Vagina (tissue), 2 donors: ENCODE measurements at places on chromosomes 5 and 9. TPM values are rescaled to one million over a fixed set of nuclear protein-coding genes. Genes with fewer than 3 reads are reported as not detected.

- H3K36me3 ChIP-seq = no peaks in the 10 kb centered on the region
- H3K27ac ChIP-seq = peak within 1 kb of the TSS; percentile 78
- H3K27me3 ChIP-seq = no peaks in the 10 kb centered on the region
Observed at GRCh38 chr5:150412319-150413175, at the start of gene CD74. CD74 (minus strand) TSS chr5:150412910; CDS start chr5:150412749, 161 bp downstream.

- H3K4me3 ChIP-seq = no peak overlapping the region
- H3K27ac ChIP-seq = no peak overlapping the region
- H3K27me3 ChIP-seq = no peaks in the 10 kb centered on the region
- H3K36me3 ChIP-seq = no peaks in the 10 kb centered on the region
- peaks cover 46% of the 10 kb centered on the region for H3K4me1 ChIP-seq
Observed at GRCh38 chr9:72945391-72945790, 7.5 kb downstream of the ALDH1A1 start.

DNA sequence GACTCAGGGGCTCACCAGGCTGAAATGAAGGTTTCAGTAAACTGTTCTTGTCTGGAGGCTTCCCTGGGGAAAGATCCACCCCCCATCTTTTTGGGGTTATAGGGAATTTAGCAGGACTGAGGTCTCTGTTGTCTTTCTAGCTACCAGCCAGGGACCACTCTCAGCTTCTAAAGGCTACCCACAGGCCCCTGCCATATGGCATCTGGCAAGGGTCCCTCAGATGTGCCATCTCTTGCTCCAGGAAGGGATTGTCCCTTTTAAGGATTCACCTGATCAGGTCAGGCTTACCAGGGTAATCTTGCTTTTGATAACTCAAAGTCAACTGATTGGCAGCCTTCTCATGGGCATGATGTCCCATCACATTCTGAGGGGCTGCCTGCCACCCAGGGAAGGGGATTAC is 65.0 kb downstream of the NSUN2 start:
- DNase-seq = no peak
- H3K4me3 ChIP-seq = no peak overlapping the region
- H3K36me3 ChIP-seq = no peaks in the 10 kb centered on the region
- no peak overlapping the region for H3K27ac ChIP-seq
- no peaks in the 10 kb centered on the region for H3K27me3 ChIP-seq

DNA sequence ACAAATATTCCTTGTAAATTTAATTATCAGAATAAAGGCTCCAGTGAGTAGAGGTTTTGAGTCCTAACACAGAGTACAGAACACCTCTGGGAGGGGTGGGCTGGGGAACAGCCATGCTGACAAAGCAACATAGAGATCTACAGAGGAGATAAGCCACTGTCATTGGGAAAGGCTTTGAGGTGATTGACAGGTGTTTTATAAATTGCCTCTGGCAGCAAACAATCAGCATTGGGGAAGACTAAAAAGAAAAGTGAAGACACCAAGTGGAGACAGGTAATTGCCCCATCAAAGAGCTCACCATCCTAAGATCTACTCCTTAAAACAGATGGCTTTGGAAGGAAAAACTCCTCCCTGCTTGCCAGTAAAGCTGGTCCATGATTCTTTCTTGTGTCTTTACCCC is 189.7 kb upstream of the TLE4 start:
- no peak overlapping the region for H3K27ac ChIP-seq
- H3K36me3 ChIP-seq = no peaks in the 10 kb centered on the region
- no peaks in the 10 kb centered on the region for H3K27me3 ChIP-seq
- H3K4me3 ChIP-seq = no peak overlapping the region
- DNase-seq = no peak

The RUSC2 gene
- total RNA-seq = 18.9 TPM

DNA sequence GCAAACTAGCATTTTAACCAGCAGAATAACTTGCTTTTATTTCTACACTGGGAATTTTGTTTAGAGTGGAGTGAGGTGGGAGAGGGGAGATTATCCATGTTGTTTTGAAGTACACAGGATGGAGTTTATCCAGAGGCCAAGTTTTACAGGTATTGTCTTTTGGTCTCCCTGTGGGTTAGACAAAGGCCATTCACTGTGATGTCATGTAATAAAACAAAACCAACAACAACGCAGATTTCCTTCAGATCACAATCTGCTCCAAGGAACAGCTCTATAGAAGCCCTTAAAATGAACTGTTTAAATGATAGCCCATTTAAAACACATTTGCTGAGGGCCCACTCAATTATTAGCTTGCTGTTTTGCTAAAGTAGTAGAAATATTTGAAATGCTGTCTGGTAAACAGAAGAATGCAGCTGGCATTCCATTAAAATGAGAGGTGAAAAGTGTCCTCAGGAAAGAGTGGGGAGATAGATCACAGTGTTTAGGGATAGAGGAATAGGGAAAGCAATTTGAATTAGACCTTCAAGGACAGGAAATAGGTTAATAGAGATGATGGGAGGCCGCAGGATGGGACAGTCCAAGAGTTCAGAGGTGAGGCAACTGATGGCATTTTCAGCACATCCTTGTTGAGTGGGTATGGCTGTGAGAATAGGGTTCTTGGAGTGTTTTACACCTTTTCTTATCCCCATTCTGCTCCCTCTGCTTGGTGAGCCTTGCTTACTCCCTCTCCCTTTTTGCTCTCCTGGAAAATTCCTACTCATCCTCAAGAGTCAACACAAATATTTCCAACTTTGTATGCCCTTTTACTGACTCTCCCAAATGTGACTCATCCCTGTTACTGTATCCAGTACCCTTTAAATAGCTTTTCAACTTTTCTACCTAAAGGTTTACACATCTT is 140.1 kb upstream of the NR3C1 start:
- DNase-seq = no peak
- no peaks in the 10 kb centered on the region for H3K27me3 ChIP-seq
- no peak overlapping the region for H3K4me3 ChIP-seq
- H3K36me3 ChIP-seq = no peaks in the 10 kb centered on the region

DNA sequence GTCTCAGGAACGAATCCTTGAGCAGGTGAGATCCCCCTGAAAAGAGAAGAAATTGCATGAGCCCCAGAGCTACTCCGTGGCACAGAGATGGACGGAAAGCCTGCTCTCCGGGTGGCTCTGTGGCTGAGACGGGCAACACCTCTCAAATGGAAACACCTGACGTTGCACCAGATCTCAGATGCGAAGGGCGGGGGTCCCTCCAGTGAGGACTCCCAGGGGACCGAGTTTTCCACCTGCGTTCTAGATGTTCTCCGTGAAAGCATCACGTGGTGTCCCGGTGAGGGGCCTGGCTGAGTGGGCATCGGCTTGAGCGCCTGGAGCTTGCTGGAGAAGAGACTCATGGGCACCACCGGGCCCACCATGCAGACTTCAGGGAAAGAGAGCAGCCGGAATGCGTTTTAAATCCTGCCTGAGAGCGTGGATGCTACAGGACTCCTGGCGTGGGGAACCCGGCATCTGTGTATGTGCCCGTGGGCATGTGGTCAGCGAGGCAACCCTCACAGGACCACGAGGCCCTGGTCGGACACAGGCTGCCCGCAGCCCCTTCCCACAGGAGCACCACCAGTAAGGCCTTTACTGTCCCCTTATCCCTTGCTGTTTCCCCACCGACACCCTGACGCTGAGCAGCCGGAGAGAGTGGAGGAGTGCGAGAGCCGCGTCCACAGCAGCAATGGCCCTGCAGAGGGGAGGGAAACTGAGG is 378.4 kb upstream of the IRX4 start:
- H3K27ac ChIP-seq = no peak overlapping the region
- H3K4me3 ChIP-seq = no peak overlapping the region
- peak; percentile 79 for DNase-seq
